ENCODE measurements at places on chromosomes 5 and 9.

- DNase-seq: no peak
These were observed 54.0 kb upstream of the CXCL14 start for GRCh38 chr5:135632798-135633197.

DNA sequence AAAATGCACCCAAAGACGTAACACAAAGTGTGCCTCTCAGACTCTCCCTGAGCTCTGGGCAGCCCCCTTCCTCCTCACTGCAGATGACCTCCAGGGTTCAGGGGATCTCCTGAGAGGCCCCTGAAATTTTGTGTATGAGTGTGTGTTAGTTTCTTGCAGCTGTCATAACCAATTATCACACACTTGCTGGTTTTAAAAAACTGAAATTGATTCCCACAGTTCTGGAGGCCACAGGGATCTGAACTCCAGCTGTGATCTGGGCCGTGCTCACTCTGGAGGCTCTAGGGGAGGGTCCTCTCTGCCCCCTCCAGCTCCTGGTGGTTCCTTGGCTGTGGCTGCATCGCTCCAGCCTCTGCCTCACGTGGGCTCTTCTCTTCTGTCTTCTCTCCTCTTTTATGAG is 58.8 kb downstream of the OLFM1 start:
- no peak for DNase-seq

DNA sequence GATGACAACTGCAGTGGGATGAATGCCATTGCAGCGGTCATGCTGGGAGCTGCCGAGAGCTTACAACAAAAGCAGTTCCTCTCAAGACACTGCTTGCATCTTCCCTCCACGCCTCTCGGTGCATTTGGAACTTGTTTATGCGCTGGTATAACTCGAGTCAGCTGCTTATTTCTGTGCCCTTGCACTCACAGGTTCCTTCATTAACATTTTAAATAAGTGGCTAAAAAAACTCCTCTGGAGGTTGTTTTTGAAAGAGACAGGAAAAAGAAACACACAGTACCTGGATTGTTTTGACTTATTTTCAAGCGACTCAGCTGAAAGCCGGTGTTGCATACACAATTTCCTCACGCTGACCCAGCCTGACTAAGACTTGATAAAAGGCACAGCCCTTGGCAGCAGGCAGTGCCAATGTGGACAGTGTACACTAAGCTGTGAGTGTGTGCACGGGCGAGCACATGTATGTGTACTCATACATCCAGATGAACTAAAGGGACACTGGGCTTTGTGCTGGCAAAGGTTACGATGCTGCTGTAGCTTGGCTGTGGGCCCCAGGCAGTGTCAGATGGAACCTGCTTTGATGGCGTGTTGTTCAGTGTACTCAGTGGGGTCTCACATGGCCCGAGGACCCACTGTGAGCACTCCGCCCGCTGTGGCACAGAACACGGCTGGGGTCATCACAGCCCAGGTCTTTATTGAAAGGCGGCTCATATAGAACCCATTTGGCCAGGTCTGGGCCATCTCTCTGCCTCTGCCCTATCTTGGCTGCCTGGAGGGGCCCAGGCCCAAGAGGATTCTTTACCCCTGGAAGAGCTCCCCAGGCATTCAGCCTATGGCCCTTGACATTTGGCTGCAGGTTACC is 92.3 kb downstream of the ANKRD33B start:
- DNase-seq: no peak

- no peak for DNase-seq
These were observed 26.4 kb downstream of the TMEM167A start for GRCh38 chr5:83050723-83051340.

DNA sequence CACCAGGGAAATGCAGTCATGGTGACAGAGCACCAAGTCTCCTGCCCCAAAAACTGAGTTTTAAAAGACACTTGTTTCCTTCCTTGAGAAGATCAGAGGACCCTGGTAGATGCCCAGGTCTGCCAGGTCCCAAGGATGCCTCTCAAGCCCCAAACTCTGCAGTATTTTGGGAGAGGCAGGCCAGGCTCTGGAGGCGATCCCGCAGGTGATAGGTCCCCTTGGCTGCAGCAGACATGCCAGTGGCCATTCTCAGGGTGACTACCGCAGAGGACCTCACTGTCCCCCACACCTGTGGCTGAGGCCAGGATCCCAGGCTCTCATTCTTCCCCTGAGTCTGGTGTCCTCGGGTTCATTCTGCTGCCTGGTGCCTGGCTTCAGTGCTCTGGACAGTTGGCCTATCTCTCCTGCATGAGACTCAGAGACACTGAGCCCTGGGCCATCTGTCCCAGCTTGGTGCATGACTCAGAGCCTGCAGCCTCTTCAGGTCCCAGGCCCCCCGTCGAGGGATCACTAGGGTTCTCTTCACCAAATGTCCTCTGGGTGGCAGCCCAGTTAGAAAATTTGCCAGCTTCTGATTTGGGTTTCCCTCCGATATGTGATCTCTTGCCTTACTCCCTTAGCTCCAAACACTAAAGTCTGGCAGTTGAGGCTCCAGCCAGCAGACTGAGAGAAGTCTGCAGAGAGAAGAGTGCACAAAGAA is 59.7 kb upstream of the GARNL3 start:
- DNase-seq: no peak

- no peak for DNase-seq
These were observed 784 bp downstream of the NLN start for GRCh38 chr5:65722575-65723403.

DNA sequence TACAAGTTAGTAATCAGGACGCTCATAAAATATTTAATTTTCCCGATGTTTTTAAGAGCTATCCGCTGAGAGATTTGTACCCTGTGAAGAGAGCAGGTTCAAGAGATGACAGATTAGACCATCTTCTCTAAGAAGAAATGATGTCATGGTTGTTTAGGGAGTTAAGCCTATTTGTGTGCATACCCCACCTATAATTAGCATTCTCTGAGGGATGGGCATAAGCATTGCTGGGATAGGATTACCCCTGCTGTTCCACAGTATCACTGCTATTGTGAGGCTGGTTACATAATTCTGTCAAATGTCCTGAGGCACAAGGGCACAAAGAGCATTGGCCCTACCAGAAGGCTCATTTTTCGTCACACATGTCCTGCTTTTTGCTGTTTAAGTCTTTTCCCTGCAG is 687.0 kb downstream of the CETN3 start:
- DNase-seq: no peak

GRCh38 chr9:81849631-81850259 is 78.5 kb upstream of the SPATA31D4 start:
- DNase-seq: no peak

DNA sequence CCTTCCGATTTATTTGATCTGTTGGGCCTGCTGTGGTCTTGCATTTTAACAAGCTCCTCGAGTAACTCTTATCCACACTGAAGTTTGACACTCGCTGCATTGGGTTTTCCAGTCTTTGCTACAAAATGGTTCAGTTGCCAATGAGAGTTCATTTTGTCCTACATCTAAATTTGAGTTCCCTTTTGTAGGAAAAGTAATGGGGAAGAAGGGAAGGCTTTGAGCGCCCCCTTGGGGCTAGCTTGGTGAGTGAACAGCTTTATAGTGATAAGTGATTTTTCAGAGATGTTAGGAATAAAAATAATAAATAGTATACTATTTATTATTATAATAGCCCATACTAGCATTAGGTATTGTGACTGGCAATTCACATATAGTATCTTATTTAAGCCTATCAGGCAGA is 89.9 kb upstream of the GNAQ start:
- DNase-seq: peak; percentile 11

GRCh38 chr5:173004013-173004412 is 20.4 kb downstream of the ATP6V0E1 start:
- no peak for DNase-seq

All from effector memory CD4-positive, alpha-beta T cell (primary cell).